Posterior cingulate gyrus (tissue), 11 donors: ENCODE measurements at places on chromosomes 4 and X.
A peak's percentile ranks its signal among the peaks of the same experiment; 100 is the strongest.

- DNase-seq = no peak
Observed at GRCh38 chr4:109703664-109704361, 568 bp upstream of the CASP6 start.

DNA sequence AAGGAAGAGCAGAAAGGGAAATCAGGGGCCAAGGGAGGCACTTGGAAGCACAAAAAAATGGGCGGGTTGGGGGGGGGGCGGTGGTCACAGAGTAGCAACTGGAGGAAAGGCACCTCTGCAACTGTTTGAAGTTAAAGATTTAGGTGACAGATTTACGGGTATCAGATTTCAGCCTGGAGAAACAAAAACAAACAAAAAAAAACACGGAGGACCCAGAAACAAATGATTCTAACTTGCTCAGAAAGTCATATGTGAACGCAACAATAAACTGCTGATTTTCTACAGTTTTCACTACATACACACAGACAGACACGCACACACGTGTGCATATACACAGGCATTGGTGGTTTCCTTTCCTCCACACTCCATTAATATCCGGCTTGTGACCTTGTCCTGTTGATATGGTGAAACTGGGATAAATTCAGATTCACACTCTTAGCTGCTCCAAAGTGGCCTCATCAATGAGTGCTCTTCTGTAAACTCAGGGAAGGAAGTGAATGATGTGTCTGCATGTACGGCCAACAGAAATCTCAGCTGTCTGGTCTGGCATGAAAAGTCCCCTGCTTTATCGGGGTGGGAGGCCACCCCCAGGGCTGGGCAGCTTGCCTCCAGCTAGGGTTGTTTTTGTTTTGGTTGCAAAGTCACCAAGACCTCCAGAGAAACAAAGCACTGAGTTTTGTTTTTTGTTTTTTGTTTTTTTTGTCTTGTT lies 54.3 kb downstream of the CHST7 start:
- no peak for DNase-seq

GRCh38 chr4:74016068-74016467 lies 17.6 kb upstream of the CXCL5 start:
- no peak for DNase-seq

DNA sequence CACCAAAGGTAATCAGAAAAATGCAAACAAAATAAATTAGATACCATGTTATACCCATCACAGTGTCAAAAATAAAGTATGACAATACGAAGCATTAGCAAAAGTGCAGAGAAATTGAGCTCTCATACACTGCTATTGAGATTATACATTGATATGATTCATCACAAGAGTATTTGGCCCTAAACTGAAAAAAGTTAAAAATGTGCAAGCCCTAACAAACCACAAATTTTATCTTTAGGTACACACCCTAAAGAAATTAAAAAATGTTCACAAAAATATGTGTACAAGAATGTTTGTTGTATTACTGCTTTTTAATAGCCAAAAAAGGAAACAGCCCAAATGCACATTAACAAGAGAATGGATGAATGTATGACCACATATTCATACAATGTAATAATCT lies 137.9 kb upstream of the MAGEA10 start:
- no peak for DNase-seq

- DNase-seq = no peak
Observed at GRCh38 chr4:57144466-57144865, 34.3 kb upstream of the IGFBP7 start.

DNA sequence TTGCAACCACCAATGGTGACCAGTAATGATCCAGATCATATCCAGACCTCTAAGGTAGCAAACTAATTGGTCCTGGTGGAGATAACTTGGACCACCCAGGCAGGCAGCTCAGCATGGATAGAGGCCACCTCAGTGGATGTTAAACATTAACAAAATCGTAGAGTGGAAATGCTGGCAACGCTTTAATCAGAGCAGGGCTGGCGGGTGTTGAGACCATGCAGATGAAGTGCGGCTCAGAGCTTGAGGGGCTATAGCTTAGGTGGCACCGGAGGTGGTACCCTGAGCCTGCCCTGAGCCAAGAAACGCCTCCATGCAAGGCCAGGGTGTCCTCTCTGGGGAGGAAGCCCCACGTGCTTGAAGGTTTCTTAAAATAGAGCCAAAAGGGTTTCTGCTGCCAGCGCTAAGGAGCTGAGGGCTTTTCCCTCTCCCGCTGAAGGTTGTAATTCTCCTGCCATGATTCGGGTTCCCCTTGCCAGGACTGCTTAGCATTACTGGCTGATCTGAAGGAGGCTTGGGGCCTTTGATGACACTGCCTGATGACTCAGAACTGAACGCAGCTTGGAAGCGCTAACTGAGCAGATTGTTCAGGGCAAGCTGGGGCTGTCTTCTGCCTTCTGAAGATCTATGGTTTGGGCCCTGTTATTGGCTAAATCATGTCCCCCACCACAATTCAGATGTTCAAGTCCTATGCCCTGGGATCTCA lies 177.8 kb upstream of the ATP6AP2 start:
- peak; percentile 8 for DNase-seq

DNA sequence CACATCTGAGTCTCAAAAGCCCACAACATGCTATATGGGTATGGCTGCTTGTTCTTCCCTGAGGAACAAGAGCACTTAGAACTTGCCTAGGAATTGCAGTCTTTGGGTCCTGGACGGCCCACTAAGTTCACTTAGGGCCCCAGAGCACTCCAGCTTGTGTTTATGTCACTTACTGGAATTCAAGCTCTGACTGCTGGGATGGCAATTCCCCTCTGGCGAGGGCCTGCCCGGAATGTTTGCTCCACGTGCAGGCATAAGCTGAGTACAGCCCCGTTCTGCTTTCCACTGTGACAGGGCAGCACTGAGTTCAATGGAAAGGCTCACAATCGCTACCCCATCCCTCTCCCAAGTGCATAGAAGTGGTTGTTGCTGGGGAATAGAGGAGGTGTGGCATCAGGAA lies 25.9 kb upstream of the RASSF6 start:
- DNase-seq = no peak

DNA sequence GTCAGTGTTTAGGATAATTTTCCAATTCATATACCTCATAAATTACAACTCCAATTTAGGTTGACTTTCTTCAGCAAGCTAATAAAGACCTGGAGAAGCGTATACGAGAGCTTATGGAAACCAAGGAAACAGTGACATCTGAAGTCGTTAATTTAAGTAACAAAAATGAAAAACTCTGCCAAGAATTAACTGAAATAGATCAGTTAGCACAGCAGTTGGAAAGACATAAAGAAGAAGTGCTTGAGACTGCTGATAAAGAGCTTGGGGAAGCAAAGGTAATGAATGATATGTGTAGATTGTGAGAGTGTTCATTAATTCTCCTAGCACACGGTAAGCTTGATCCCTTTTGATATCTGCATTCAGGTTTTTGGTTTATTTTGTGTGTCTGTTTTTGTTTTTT lies 16.8 kb downstream of the CEP135 start:
- no peak for DNase-seq

GRCh38 chr4:112173593-112174558 lies 28.6 kb downstream of the FAM241A start:
- no peak for DNase-seq

- DNase-seq = no peak
Observed at GRCh38 chr4:42615131-42615763, 41.7 kb downstream of the ATP8A1 start.

- no peak for DNase-seq
Observed at GRCh38 chrX:130682990-130683389, 220.0 kb downstream of the ENOX2 start.

DNA sequence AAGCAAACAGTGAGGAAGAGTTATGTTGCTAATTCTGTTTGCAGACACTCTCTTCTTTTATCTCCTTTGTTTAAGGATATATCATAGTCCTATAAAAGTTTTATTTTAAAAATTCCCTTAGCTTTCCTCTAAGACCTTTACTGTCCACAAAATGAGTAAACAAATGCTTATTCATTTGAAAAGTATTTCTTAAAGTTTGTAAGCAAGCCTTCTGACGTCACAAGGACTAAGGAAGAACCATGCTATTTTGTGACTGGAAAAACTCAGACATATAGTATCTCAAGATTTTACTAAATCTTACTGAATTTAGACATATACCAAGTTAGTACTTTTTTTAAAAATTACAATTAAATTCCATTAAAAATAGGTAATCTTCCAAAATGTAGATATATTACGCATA lies 5.2 kb upstream of the RBMXL3 start:
- no peak for DNase-seq

- no peak for DNase-seq
Observed at GRCh38 chr4:21387683-21388082, 560.9 kb downstream of the KCNIP4 start.

- no peak for DNase-seq
Observed at GRCh38 chr4:159014859-159015258, 88.0 kb upstream of the RAPGEF2 start.

DNA sequence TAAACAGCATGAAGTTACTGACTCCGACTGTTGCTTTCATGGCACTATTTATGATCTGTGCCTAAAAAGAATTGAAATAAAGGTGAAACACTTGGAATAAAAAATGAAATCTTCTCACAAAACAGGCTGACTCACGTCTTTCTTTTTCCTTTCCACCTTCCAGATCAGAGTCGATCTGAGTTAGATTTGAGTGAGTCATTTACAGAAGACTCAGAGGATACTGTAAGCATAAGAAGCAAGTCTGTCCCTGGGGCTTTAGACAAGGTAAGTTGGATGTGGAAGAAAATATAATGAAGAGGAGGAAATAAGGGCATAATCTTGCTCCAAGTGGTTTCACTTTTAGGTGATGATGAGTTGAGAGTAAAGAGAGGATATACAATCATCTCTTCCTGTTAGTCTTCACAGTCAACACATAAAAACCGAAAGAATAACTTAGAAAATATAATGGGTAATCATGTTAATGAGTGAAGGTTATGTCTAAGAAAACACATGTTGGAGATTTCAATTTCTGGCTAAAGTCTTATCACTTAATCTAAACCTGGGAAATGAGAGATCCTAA lies 89.7 kb downstream of the SYTL5 start:
- DNase-seq = no peak

GRCh38 chr4:127293496-127293895 lies 339.3 kb upstream of the INTU start:
- DNase-seq = no peak

DNA sequence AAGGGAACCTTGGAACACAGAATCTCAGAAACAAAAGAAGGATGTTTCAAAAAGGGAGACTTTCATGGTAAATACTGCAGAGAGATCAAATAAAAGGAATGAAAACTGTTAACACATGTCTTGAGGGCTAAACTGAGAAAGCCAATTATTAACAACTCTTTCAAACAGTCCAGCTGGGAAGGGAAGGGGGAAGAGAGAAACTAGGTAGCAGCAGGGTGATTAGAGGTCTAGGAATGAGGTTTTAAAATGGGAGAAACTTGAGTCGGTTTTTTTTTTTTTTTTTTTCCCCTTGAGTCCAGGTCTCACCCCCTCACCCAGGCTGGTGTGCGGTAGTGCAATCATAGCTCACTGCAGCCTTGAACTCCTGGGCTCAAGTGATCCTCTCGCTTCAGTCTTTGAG lies 4.3 kb downstream of the BCLAF3 start:
- DNase-seq = no peak

- no peak for DNase-seq
Observed at GRCh38 chr4:71677568-71677967, 106.3 kb downstream of the GC start.

- DNase-seq = no peak
Observed at GRCh38 chr4:174387143-174387542, 103.4 kb downstream of the CEP44 start.

- no peak for DNase-seq
Observed at GRCh38 chr4:150664935-150665334, 83.0 kb downstream of the MAB21L2 start.

- no peak for DNase-seq
Observed at GRCh38 chr4:48774760-48775710, 5.0 kb downstream of the FRYL start.

DNA sequence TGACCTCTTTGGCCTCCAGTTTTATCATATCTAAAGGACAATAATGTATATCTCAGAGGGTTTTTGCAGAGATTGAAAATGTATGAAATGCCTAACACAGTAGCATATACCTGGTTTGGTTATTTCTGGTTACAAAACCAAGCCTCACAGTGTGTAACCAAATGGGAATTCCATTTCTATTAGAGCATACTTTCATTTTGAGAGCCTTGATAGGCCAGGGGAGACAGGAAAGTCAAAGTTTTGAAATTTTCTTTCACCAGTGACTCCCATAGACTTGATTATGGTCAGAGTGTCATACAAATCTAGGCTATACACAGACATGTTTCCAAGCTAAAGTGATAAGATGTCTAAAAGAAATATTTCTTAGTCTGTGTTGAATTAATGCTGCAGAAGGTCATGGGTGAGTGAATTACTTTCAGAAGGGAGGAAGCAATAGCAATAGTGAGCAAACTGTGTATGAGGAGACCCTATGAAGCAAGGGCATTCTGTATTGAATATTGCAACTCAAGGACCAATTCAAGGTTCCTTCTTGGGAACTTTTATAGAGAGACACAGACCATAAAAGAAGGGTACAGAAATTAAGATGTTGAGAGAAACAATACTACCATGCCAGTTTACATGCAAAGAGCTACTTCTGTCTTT lies 151.1 kb downstream of the PDE5A start:
- DNase-seq = no peak

DNA sequence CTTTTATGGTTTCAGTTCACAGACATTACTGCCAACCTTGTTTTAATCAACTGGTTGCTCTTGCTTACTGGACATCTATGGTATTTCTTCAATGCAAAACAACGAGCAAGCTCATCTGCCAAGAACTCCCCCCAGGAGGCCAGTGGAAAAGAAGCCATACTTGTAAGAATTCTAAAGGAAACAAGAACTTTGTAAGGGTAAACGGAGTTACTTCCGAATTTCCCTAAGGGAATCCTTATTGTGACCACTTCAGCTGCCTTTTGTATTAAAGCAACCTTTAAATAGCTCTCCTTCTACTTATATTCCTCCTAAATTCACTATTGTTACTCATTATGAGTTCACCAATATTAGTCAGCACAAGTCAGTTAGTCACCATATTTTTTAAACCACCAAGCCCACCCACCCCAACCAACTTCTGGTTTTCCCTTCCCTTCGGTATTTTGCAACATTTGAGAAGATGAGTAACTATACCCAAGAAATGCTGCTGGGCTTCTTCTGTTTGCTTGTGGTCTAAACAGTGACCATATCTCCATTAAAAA lies 602.8 kb upstream of the DIPK2B start:
- no peak for DNase-seq

DNA sequence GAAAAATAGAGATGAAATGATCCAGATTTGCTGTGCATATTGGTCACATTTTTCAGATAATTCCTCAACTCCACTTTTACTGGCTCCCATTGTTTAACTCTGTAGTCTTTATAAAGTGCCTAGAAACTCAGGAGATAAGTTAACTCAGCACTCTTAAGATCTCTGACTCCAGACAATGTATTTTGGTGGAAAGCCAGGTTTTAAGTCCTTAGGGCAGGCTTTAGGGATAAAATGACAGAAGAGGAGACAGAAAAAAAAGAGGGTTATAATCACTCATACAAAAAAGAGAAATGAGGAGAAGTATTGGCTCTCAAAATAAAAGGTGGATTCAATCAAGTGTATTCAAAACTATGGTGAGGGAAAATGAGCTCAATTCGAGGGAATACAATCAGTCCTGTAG lies 674.8 kb upstream of the INTU start:
- no peak for DNase-seq

- DNase-seq = no peak
Observed at GRCh38 chrX:102995316-102995715, 58.2 kb downstream of the RAB40AL start.
